ENCODE measurements at places on chromosomes 2 and 18. TPM values are rescaled to one million over a fixed set of nuclear protein-coding genes. Genes with fewer than 3 reads are reported as not detected.

The SLC39A6 gene
- total RNA-seq: 19.7 TPM

The ELOA2 gene
- total RNA-seq: not detected

The MYCN gene
- 0.15 TPM for total RNA-seq

The TOGARAM2 gene
- total RNA-seq: 2.7 TPM

The DQX1 gene
- total RNA-seq: 0.44 TPM

The ECEL1 gene
- total RNA-seq: not detected

All from CD4-positive, alpha-beta memory T cell (primary cell).